ENCODE measurements at places on chromosomes 2 and 18.

DNA sequence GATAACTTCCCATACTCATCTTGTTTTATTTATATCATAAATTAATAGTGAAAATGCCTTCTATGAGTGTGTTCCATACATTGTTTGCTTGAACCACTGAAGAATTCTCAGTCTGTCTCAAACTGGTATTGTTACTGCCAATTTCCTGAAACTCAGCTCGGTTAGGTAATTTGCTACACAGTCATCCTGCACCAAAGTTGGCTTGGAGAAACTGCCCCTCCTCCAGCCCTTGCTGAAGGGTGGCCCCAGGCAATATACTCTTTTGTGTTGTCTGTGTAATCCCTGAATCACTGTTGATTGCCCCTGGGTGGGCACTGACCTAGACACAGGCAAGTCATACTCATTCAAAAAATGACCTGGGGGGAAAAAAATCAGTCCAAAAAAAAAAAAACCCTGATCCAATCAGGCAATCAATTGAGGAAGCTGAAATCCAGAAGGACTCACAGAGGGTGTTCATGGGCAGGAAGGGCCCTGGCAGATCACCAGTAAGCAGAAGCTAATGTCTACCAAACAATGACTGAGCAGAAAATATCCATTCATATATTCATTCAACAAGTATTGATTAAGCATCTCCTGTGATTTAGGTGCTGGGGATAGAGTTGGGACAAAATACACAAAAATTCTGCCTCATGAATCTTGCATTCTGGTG is 3.8 kb upstream of the SESTD1 start:
- DNase-seq, result no peak

GRCh38 chr18:27136208-27136535 is 48.9 kb downstream of the CHST9 start:
- no peak for DNase-seq

DNA sequence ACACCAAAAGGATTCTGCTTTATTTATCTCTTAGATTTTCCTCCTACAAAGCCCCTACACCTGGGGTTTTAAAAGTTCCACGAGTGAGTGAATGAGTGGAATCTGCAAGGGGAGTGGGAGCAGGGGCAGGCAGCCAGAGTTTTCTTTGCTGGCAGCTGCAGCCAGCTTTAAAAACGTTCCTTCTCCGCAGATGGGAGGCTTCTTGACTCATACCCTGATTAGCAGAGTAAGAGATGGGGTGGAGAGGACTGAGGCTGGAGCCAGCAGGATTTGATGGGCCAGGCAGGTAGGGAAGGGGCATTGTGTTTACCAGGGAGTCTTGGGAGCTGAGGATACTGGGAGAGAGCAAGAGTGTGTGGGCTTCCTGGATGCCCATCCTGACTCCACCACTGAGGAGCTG is 99.6 kb upstream of the TNP1 start:
- DNase-seq, result no peak

GRCh38 chr2:18132697-18133096 is 254.2 kb downstream of the KCNS3 start:
- DNase-seq, result no peak

DNA sequence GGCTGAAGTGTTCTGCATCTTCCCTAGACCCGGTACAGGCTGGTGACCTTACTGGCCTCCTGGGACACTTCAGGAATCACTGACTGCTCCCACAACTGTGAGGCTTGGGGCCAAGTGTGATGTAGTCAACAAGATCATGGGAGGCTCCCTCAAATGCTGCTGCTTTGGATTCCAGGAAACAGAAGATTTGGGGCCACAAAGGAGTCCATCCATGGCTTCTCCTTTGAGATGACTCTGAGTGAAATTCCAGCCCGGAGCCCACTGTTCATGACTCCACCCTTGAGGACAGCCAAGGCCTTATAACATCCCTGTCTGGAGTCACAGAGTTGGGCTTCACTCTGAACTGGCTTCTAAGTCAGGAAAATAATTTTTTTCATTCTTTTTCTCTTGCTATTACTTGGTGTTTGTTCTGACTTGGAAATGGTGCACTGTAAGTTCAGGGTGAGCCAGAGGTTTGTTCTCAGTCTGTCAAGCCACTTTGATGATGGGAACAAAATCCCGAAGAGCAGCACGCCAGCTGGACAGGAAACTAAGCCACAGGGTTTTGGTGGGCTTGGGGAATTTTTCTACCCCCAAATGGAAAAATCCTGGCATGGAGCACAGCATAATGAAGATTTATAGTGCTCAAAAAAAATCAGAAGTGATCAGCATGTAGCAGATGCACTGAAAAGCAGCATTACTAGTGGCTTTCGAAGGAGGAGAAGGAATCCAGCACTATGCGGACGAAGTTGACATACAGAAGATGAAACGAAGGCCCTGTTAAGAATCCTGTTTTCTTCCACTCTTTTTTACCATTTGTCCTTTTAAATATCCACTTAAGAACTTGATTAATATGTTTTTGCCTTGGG is 98.1 kb upstream of the ZFP36L2 start:
- no peak for DNase-seq

DNA sequence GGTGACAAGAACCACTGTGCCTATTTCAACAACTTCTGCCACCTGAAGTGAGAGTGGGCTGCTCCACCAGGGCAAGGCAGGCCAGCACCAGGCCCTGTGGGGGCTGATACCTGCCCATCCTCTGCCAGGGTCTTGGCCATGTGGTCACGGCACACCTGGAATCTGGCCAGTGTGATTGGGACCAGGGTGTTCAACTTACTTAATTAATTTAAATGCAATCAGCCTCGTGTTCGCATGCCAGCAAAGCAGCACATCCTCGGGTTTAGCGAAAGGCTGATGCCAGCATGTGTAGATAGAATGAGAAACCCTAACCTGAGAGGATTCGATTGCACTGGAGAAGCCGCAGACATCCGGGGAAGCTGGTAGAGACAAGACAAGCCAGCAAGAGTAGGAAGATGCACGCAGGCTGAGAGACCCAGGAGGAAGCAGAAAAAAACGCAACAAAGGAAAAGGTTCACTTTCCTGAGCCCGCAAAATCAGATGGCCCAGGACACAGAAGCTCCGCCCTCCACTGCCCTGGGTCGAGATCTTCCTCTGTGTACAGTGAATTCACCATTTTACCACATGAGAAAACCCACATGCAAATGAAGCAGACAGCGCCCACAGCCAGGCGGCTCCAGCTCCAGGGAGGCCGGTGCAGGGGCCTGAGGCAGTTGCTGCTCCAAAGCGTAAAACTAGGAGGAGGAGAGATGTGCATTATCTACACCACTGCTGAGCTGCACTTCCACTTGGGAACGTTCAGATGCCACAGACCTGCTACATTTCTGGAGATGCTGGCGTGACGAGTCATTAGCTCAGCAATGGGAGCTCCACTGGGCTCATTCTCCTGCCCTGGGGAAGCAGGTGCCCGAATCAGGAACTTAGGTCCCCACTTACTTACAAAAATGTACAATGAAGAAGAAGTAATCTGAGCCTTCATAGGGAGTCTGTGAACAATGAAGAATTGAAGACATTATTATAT is 92.1 kb downstream of the TMEM18 start:
- peak; percentile 3 for DNase-seq

DNA sequence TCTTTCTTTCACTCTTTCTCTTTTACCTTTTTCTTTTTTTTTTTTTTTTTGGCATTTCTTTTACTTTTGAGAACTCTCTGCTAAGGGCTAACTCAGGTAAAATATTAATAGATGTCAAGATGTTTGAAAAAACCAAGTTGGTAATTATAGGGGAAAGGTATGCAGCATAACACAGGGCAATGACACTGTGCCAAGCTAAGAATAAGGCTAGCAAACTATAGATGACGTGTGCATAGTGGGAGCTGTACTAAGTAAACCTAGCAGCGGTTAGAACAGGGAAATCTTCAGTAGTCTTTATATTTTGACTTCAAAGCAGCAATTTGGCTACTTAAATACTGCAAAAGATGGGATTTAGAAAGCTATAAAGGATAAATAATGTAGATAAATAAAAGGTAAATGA is 415.4 kb upstream of the RGPD4 start:
- no peak for DNase-seq

DNA sequence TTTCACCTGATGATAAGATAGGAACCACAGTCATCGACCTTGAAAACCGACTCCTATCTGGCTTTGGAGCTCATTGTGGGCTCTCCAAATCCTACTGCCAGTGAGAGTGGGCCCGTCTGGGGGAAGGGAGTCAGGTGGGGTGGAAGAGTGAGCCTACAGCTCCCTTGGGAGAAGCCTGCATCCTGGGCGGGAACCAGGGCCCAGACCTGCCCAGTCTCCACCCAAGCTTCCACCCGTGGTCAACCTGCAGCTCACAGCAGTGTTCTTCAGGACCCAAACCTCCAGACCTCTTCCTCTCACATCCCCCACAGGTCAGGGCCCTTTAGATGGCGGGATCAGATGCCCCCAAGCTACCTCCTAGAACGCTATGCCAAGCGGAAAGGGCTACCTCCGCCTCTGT is 40.2 kb downstream of the LMAN2L start:
- DNase-seq, result no peak

GRCh38 chr2:109290887-109291643 is 162.1 kb downstream of the SH3RF3 start:
- no peak for DNase-seq

- DNase-seq, result no peak
Measured at GRCh38 chr2:18159896-18160295, 281.4 kb downstream of the KCNS3 start.

GRCh38 chr2:100630473-100630977 is 67.7 kb downstream of the PDCL3 start:
- no peak for DNase-seq

- no peak for DNase-seq
Measured at GRCh38 chr18:4658804-4659203, 203.7 kb upstream of the DLGAP1 start.

GRCh38 chr2:125004106-125004800 is 979.2 kb downstream of the CNTNAP5 start:
- no peak for DNase-seq

- no peak for DNase-seq
Measured at GRCh38 chr2:99648178-99648844, 158.5 kb upstream of the REV1 start.

- no peak for DNase-seq
Measured at GRCh38 chr18:25896178-25896780, 194.1 kb downstream of the SS18 start.

DNA sequence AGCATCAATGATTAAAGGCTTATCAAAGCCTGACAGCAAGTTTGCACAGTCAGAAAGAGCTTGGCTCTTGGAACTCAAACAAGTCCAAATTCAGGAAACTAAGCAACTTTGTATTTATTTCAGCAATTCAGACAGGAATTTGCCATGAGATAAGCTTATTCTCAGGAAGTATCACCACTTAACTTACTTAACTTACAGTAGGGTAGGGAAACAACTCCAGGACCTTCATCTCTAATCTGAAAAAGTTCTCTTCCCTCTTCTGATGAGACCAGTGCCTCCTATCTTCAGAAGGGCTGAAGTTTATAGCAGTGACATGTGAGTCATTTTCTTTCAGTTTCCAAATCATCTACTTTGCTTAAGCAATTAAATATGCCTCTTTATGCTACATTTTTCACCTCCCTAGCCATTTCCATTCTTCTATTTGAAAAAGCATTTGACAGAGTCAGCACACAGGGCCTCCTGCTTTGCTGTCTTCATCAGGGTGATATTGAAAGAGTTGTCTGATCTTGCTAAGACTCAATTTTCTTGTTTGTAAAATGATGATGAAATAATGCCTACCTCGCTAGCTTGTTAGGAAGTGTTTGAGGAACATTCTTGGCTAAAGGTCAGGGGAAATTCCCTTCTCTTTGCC is 389.5 kb downstream of the RND3 start:
- no peak for DNase-seq

DNA sequence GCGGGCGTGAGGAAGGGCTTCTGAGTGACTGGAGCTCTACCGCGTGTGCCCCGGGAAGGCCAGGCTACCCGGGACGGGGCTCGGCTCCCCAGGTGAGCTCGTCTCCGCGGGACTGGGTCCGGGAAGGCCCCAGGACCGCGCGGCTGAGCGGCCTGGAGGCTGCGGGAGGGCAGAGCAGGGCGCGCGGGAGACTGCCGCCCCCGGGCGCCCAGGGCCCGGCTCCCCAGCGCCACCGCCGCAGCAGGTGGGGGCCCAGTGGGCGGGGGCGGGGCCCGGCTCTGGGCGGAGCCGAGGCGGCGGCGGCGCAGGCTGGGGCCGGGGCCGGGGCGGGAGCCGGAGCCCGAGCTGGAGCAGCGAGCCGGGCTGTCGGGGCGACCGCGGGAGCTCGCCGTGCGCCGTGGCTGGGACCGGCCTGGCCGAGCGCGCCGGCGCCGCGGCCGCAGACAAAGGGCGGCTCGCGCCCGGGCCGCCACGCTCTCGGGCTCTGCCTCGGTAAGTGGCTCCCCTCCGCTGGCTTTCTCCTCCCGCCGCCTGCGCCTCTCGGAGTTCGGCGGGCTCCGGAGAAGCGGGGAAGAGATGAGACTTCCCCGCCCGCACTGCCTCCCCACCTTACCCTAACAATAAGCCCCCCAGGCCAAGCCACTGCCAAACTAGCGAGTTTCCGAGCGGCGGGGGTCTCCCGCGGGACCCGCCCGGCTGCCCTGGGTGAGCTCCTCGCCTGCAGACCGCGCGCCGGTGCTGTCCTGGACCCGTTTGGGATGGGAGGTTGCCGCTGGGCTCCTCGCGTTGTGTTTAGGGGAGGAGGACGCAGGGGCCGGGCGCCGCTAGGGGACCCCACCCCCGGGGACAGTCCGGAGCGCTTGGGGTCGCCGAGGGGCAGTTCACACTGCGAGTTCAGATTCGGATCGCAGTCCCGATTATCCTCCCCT is at the start of gene MAPK4:
Gene MAPK4, plus strand, starts transcription at position 336 of the 929 bp plus-strand sequence. CDS start 103,872 bp downstream, outside the sequence.
- no peak for DNase-seq

DNA sequence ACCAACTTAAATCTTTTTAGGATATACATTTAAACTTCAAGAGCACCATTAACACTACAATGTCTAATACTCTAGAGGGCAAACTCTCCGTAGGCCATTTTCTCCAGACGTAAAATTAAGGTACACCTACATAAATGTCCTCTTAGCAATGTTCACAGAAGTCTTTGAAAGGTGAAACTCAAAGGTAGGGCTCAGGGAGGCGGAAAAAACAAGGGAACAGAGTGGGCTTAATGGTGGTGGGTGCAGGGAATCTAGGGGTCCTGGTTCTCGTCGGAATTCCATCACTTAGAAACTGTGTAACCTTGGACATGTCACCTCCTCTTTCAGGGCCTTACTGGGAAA is 668 bp downstream of the NFU1 start:
- DNase-seq, result no peak

- no peak for DNase-seq
Measured at GRCh38 chr2:10144771-10145518, 22.4 kb downstream of the RRM2 start.

DNA sequence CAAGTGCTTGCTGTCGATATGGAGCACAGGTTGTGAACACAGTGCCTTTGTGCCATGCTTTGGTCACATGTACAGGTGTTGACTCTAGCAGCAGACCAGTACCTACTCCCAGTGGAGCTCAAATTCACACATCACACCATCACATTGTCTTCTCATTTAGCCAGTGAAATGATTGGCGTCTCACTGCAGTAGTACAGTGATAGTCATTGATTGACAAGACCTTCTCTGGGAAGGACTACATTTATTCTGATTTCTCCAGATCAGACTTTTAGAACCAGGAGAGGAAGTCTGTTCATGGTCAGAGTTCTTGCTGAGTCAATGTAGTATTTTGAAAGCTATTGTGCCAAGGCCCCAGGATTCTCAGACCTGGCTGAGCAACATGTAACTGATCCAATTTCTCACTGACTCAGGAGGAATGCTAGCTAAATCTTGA is 75.2 kb downstream of the FMNL2 start:
- no peak for DNase-seq

GRCh38 chr2:169715379-169716237 is 18.0 kb upstream of the KLHL23 start:
- no peak for DNase-seq

- no peak for DNase-seq
Measured at GRCh38 chr2:233288663-233289062, 19.0 kb upstream of the SAG start.

Measured in stimulated activated CD8-positive, alpha-beta memory T cell treated with anti-CD3 and anti-CD28 coated beads, Interleukin-15, amount 100 ng/mL, for 1 hour (primary cell).